Right renal pelvis (tissue), 4 donors: ENCODE measurements at places on chromosomes 3 and 15.

DNA sequence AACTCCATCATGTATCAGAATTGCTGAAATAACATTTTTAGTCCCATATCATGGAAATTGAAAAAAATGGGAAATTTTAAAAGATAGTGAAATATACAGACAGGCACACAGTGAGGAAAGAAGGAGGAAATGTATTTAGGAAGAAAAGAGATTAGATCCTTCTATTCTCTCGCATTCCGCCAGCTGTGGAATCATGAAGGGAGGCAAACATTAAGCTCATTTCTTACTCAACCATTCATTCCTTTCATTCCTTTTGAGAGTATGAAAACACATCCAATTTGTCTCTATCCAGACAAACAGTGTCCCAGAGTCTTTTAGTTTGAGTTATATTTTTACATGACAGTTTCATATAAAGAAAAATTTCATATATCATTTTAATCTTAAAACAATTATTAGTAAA lies 52.5 kb upstream of the KCNMB2 start:
- DNase-seq: no peak

DNA sequence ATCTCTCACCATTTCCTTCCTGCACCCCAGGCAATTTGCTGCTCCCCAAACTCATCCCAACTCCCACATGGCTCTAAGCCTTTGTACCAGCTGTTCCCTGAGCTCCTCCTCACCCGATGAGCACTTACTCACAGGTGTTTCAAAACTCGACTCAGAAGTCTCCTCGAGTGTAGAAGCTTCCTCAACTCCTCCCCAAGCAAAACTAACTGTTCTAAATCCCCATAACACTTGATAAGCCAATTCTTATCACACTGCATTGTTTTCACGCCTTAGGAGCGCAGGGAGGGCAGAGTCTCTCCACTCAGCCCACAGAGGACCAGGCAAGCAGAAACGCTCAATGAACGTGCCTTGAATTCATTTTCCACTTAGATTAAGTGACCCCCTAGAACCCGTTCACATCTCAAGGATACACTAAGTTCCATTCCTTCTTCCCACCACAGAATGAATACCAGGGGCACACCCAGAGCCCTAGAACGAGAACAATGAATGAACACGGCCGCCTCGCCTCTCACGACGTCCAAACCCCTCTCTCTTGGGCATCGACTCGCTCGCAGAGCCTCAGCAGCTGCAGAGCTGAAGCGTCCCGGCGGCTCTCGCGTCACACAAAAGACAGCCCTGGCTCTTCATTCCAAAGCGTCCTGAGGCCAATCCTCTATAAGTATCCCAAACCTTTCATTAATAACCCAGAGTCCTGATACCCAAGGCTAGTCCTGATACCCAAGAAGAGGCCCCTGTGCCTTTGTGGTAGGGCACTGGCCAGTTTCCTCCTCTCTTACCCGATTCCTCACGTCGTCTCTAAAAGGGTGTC lies 1.1 kb downstream of the RAF1 start:
- no peak for DNase-seq

GRCh38 chr3:4656626-4657328 lies 163.6 kb downstream of the ITPR1 start:
- no peak for DNase-seq

DNA sequence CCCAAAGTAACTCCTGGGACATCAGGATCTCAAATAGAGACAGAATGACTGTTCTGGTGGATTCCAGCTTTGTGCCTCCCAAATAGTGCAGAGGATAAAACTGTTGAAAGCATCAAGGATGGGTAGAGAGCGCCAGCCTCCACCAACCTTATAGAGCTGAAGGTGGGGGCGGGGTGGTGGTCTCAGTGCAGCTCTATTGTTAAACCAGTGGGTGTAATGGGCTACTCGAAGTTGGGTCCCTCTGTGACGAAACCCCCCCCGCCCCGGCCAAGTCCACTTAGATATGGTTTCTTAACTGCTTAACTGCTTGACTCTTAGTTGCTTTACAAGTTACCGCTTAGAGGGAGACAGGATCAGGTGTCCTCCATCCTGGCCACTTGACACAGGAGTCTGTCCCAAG lies 22.7 kb downstream of the DHX30 start:
- no peak for DNase-seq

GRCh38 chr3:38149708-38150107 lies 11.2 kb downstream of the MYD88 start:
- DNase-seq: no peak

DNA sequence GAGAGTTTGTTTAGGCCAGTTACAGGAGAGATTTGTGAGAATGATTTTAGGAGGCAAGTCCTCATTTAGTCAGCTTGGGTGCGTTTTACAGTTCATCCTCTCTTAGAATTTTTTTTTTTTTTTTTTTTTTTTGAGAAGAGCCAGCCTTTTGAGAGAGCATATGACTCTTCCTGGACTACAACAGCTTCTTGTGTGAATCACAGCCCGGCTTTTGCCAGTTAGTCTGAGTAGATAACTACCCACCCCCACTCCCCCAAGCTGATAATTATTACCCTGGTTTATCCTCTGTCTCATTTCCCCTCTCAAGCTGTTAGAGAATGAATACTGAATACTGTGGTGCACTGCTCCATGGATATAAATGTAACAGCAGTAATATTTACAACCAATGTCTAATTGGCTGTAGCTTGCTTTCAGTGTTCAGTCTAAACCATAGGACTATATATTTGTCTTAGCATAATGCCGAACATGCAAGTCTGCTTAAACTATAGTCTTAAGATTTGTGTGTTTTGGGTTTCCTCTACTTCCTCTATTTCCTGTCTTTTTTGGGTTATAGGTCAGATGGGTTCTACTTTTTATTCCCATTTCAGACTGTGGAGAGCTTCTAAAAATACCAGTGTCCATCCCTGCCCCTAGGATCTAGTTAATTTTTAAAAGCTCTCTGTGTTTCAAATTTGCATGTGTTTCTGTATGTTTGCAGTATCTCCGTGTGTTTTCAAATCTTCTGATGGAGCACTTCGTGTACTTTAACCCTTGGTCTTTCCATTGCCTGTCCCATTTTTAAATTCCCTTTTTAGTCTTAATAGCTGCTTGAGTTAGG lies 8.0 kb downstream of the CHD2 start:
- DNase-seq: no peak

DNA sequence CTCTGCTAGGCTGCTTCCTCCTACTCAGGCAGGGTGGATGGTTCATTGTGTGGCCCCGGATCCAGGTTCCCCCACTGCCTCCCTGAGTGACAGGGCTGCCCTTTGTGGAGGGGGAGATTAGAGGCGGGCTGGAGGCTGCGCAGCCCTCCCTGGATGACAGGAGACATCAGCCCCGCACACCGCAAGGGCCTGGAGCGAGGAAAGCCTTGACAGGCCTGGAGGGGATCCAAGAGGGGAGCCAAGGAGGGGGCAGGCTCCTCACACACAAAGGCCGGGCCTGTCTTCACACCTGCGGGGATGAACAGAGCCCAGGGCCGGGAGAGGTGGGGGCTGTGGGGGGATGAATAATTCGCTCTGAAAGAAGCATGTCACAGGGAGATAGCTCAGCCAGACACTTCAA lies 72.9 kb downstream of the RPN1 start:
- DNase-seq: no peak

DNA sequence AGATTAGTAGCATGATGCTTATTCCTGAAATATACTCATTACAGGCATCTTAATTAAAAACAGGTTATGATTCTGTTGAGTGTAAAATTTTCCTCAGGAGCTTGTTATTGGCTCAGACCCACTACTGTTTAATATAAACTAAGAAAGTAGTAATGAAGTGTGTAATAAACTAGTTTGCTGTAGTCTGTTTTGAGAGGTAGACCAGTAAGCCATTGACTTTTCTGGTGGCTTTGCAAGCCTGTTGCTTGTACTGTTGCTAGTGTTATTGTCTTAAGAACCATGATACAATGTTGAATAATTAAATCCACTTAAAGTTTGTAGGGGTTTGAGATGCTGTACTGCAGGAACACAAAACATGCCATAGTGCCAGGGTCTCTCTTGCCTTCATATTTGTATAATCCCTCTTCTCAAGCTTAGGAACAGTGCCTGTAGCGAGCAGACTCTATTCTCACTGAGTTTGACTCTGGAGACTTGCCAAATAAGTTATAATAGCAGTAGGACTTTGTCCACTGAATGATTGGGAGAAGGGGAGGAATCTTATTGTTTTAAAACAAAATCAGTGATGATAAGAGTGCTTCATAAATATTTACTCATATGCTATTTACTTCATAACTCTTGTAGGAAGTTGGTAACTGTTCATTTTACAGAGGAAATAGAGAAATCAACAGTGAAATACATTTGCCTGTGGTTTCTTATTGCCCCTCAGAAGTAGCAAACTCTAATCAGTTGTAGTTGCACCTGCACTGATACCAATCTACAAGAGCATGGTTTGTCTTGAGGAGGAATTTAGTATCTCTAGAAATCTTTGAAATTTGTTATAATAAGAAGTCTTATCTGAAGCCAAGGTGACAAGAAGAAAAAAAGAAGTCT lies 13.4 kb downstream of the TCF12 start:
- DNase-seq: no peak

- no peak for DNase-seq
Measured at GRCh38 chr3:141011997-141012262, 39.2 kb upstream of the SPSB4 start.

- peak; percentile 65 for DNase-seq
Measured at GRCh38 chr3:141875893-141876380, 506 bp upstream of the ATP1B3 start.

GRCh38 chr15:74032606-74033561 lies 38.4 kb downstream of the PML start:
- no peak for DNase-seq

GRCh38 chr15:55789066-55789660 lies 46.2 kb upstream of the PRTG start:
- no peak for DNase-seq

DNA sequence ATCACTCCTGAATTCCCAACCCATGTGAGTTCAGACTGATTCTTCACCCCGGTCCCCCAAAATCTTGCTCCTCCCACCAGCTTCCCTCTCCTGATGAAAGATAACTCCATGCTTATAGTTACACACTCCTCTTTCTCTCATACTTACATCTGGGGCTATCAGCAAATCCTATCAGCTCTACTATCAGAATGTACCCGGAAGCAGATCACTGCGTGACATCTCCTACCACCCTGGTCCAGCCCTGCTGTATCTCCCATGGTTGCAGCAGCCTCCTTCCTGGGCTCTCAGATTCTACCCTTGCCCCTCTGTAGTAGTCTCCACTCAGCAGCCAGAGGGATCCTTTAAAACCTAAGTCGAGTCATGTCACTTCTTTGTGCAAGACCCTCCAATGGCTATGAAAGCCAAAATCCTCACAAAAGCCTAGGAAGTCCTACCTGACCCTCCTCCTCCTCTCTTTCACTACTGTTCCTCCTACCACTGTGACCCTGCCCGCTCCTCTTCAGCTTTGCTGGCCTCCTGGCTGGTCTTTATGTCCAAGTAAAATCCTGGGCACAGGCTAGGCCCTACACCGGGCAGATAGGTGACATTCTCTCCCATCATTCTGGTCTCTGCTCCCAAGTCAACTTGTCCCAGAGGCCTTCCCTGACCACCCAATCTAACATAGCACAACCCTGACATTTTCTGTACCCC lies 16.2 kb downstream of the XIRP1 start:
- no peak for DNase-seq

DNA sequence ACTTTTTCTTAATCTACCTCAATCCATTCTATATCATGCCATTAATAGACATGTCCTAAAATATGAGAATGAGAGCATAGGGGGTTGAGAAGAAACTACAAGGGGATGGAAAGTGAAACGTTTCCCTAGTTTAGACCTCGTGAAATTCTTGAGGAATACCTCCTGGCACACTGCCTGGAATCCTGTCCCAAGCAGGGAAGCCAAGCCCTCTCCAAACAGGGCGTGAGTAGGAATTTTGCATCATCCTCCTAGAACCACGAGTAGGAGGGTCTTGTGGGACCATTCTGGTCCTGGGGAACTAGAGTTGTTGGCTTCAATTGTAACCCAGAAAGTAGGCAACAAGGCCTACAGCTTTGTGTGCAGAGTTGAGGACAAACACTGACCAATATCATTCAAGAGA lies 19.6 kb upstream of the C3orf80 start:
- no peak for DNase-seq

DNA sequence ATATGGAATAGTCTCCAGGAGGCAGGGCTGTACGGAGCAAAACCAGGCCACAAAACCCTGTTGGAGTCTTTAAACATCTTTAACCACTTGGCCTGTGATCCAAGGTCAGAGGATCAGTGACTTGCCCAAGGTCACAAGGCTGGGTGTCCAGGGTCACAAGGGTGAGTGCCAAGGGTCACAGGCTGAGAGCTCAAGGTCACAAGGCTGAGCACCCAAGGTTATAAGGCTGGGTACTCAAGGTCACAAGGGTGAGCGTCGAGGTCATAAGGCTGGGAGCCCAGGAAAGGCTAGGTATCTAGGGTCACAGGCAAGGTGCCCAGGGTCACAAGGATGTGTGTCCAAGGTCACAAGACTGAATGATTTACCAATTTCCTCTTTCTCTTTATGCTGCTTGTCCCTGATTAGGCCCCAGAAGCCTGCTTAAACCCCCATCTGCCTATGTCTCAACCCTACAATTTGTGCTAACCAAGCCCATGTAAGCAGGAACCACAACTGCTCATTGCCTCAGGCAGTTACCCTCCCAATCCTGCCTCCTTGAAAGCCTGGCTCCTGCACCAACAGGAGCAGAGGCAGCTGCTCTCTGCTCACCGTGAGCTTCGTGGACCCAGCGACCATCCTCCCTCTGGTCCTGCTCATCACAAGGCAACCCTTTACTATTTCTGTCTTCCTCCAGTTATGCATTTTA lies 51.5 kb downstream of the MGLL start:
- no peak for DNase-seq
